Inflammatory macrophage treated with lipopolysaccharide for 1 hour (primary cell): ENCODE measurements at places on chromosomes 3 and 15.

- no peak for DNase-seq
These were observed 67.5 kb upstream of the PRR23C start for GRCh38 chr3:139112230-139112558.

DNA sequence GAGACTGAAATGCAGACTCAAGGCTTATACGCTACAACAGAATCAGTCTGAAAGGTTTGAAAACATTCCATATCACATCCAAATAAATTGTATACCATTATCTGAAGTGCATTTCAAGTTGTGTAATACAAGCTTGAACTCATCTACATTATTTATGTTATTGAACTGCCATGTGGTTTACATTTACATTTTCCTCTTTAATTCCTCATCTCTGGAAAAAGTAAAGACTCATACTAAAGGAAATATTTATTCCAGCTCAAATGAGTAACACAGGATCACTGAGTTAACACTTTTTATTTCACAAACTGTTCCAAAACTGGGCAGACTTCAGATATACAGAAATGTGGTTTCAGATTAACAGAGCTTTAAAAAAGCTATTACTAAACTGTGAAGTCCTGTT lies 282.5 kb downstream of the ULK4 start:
- DNase-seq = no peak

GRCh38 chr3:133855772-133856171 lies 39.9 kb downstream of the RAB6B start:
- DNase-seq = no peak

DNA sequence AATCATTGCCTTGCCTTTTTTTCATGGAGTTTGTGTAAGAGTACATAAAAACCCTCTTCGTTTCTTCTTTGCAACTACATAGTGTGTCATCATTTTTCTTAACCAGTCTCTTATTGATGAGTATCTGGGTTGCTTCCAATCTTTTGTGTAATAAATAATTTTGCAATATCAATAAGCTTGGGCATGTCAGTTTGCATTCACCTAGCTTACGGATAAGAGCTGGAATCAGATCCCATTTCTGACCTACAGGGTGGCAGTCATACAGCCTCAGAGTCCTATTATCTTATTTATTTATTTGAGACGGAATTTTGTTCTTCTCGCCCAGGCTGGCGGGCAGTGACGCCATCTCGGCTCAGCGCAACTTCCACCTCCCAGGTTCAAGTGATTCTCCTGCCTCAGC lies 18.3 kb downstream of the ANP32A start:
- DNase-seq = no peak

DNA sequence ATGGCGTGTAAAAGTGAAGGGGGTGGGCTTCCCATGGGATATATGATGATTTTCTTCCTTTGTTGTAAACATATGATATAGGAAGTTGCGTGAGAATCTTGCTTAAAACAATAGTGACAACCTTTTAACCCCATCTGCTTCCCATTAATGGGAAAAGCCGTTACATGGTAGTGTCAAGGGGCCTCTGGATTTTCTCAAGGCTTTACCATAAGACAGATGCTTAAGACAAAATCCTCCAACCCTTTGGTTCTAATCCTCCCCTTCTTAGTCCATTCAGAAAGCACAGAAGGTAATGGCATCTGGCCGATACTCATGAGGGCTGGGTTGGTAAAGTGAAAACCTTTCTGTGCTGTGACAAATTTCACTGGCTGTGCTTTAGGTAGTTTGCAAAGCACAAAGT lies 25.0 kb downstream of the DPH3 start:
- DNase-seq = no peak

- DNase-seq = peak; percentile 84
These were observed 65.8 kb downstream of the MB21D2 start for GRCh38 chr3:192851821-192852372.

DNA sequence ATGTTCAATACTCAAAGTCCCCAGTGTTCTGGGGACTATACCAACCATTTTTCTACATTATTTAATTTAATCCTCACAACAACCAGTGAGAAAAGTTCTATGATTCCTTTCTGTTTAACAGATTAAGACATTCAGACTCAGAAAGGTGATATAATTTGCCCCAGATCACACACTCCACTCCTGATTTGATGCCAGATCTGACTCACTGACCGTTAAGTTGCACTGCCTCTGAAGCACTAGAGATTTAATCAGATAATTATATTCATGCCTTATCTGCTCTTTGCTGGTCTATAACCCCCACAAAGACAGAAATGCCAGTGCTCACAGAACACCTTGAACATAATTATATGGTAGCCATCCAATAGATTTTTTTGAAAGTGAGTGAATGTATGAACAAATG lies 501.0 kb downstream of the IGSF11 start:
- no peak for DNase-seq

GRCh38 chr15:40252141-40252437 lies 13.2 kb downstream of the PAK6 start:
- DNase-seq = no peak
